Hematopoietic multipotent progenitor cell treated with erythropoietin and hydrocortisone succinate and interleukin-3 and kit ligand, for 8 days (in vitro differentiated cells): ENCODE measurements at places on chromosomes 6 and 20.

- no peak for DNase-seq
These were observed 91.3 kb downstream of the PDE10A start for GRCh38 chr6:165571721-165572132.

GRCh38 chr6:4707011-4707410 is 69.2 kb upstream of the CDYL start:
- no peak for DNase-seq

DNA sequence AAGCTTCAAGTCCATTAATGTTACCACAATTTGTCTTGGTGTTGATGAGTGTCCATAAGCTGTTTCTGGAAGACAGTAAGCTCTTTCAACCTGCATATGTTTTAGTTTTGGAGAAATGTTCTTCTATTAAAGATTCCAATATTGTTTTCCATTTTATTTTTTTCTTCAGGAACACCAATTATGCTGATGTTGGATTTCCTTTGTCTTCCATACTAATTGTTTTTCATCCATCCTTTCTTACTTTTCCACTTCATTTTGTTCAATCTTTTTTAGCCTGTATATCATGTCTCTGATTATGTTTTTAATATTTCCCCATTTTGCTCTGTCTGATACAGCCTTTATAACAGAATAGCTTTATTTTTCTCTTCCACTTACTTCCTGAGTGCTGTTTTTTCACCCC is 21.9 kb downstream of the SLC13A3 start:
- no peak for DNase-seq

DNA sequence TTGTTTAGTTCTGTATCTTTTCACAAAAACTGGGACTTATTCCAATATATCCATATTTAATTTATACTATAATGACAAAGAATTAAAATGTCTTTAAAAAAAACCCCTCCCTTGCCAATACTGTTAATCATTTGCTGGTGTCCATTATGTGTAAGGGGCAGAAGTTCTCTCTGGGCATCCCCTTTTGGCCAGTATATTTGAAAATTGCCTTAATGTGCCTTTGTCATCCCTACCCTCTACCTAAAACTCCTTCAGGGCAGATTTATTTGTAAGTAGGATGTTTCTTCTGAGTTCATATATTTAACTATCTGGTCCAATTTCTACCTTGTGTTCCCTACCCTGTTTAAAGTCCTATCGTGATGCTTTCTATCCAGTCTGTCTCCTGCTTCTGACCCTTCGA is 62.9 kb downstream of the ARHGAP18 start:
- DNase-seq, result no peak

DNA sequence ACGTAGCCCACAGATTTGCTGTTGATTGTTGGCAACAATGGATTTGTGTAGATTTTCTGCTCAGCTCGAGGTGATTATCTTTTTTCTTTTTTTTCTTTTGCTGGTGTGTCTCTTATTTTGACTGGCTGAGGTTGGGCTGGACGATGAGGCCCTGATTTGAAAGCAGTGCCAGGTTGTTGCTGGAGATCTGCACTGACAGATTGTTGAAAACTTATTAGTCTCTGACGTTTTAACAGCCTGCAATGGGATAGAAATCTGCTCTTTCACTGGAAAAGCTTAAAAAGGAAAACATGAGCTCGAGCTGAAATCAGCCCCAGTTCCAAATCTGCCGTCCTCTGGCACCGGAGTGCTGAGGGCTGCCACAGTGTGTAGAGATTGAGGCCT is 87.7 kb downstream of the PDE7B start:
- no peak for DNase-seq

GRCh38 chr6:5450073-5450472 is 188.8 kb downstream of the FARS2 start:
- no peak for DNase-seq

- peak; percentile 58 for DNase-seq
These were observed 12.8 kb downstream of the ESF1 start for GRCh38 chr20:13771853-13772453.

DNA sequence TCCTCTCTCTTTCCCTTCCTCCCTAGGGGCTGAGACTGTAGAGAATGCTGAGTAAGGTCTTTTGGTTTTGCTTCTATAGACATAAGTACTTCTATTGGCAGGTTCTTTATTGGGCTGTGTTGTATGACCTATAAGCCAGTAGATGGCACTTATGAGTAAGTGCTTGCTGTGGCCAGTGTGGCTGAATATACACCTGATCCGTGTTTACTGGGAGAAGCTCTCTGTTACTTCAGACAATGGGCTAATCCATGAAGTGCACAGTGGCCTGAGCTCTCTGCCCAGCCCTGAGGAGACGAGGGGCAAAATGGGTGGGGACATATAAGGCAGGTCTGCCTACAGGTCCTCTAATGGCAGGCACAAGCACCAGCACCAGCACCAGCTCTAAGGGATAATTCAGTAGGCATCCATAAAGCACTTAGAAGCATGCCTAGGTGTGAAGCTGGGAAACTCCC is 610.3 kb downstream of the RNF144B start:
- peak; percentile 35 for DNase-seq

DNA sequence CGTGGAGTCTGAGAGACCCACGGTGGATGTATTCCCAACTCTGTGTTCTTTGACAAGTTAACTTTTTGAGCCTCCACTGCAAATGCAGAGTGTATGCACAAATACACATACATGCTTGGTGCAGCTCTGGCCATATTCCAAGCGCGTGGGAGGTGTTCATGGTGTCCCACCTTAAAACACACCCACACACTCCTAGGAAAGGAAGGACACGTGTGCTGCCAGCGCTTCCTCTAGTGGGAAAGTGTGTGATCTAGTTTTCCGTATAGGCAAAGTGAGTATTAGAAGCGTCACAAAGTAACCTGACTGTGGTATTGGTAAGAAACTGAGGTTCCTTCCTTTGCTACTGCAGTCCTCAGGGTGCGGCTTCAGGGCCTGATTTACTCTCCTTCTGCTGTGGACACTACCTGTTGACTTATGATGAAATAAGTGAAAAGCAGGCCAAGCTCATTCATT is 36.0 kb upstream of the MPC1 start:
- DNase-seq, result no peak

- DNase-seq, result no peak
These were observed 228.9 kb upstream of the SMLR1 start for GRCh38 chr6:130598021-130598989.

DNA sequence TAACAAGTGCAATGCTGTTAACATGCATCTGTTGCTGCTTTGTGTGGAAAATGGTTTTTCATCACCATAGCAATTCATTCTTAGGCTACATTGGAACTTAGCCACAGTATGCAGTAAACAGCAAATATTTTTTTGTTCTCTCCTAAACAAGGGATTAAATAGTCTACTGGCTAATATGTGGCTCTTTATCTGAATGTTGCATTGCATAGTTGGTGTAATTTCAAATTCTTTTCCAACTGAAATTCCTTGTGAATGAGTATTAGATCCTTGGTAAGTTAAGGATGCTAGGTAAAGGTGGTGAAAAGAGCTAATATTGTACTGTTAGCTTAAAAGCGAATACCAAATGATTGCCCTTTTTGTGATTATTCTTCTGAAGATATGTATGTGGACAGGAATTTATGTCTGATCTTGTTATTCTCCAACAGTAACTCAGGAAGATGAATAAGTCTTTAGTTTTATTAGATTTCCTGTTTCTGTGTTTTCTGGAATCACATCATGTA is 958 bp downstream of the MLIP start:
- no peak for DNase-seq

DNA sequence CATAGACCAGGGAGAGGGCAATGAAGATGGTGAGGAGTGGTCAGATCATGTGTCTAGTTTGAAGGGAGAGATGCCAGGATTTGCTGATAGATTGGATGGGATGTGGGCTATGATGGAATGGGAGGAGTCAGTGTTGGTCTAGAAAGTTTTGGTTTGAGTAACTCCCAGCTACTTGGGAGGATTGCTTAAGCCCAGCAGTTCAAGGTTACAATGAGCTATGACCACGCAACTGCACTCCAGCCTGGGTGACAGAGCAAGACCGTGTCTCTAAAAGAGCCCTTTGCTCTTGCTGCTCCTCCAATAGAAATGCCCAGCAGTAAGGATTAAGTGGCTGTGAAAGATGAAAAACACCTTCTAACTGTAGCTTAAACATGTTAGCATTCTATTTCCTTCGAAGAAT is 18.2 kb upstream of the LAMP5 start:
- DNase-seq, result no peak

DNA sequence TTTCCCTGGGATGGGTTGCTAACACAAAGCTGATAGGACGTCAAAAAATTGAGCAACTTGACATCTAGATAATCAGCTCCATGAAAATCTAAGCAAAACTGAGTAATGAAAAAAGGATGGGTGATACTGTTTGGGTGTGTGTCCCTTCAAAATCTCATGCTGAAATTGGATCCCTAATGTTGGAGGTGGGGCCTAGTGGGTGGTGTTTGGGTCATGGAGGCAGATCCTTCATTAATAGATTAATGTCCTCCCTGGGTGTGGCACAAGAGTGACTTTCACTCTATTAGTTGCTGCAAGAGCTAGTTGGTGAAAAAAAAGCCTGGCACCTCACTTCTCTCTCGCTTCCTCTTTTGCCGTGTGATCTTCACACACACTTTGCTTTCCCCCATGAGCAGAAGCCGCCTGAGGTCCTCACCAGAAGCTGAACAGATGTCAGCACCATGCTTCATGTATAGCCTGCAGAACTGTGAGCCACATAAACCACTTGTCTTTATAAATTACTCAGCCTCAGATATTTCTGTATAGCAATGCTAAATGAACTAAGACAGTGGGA is 160.9 kb downstream of the FRK start:
- no peak for DNase-seq

DNA sequence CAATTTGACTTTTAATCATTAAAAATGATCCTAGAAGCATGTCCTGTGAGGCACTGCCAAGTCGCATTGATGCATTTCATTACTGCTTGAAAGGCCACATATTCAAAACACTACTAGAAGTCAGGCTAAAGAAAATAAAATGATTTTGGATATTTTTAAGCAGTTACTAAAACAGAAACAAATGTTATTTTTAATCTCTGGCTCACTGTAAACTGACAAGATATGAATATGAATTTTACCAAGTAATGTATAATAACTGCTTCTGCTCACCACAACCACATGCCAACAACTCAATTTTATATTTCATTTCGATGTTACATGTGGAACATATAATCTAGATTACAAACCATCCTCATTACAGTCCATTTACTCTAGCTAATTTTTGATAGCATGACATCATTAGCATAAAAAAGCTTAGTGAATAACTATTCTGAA is 90.6 kb downstream of the ATXN1 start:
- no peak for DNase-seq

- no peak for DNase-seq
These were observed 213.6 kb upstream of the PREP start for GRCh38 chr6:105616521-105616920.

DNA sequence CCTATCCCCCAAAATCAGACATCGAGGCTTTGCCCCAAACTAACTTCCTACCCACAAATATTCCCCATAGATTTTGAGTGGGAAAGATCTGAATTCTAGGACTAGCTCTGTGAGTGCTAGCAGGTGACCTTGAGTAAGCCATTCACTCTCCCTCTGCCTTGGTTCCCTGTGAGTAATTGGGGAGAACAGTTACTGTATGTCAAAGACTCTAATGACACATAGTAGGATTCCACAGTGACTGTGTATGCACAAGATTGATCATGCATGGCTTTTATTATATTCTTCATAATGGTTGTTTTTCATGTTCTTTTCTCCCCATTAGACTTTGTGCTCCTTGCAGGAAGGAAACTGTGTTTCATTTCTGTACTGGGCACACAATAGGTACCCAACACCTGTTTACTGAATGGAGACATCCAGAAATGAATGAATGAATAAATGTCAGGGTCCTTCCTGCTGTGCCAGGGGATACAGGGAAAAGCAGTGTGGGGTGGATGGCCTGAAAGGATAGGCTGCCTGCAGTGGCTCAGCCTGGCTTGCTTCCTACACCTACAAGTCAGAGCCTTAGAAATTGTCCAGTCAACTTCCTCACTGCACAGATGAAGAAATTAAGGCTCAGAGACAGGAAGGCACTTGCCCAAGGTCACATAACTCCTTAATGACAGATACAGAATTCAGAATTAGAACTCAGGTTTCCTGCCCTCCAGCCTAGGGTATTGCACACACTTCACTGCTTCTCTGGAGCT is 901 bp upstream of the TMEM151B start:
- no peak for DNase-seq

GRCh38 chr6:127924031-127924430 is 23.2 kb upstream of the THEMIS start:
- no peak for DNase-seq

GRCh38 chr6:167670938-167671338 is 155.8 kb upstream of the AFDN start:
- no peak for DNase-seq
